Small intestine (tissue), 16 donors: ENCODE measurements at places on chromosomes 1 and 21. TPM values are rescaled to one million over a fixed set of nuclear protein-coding genes. Genes with fewer than 3 reads are reported as not detected.

DNA sequence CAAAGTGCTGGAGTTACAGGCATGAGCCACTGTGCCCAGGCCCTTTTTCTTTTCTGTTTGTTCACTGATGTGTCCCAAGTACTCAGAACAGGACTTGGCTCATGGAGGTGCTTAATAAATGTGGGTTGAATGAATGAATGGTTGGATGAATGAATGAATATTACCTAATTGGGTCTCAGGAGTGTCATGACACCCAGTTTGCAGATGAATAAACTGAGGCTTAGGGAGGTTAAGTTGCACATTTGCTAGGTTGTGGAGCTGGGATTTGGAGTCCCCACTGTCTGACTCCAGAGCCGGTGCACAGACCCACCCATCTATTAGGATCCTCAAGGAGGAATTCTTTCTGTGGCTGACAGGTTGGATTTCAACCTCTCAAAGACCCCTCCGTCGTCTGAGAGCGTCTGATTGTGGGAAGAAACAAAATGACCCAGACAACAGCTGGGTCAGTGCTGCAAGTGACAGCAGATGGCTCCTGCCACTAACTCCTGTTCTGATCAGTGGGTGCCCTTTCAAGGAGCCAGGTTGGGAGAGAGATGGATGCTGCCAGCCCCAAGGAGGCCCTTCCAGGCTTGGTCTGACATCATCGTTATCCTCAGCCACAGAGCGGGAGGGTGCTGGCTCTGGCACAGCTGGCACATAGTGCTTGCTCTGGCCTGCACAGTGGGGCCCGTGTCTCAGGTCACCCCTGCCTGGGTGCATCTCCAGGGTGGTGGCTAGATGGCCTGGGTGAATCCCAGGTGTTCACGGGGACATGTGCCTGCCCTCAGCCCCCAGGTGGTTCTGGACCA, 24.2 kb downstream of the ARHGEF10L start:
- H3K4me1 ChIP-seq = peaks cover 4% of the 10 kb centered on the region
- no peak overlapping the region for H3K4me3 ChIP-seq
- DNase-seq = no peak
- no peaks in the 10 kb centered on the region for H3K36me3 ChIP-seq
- no peaks in the 10 kb centered on the region for H3K27me3 ChIP-seq

GRCh38 chr1:174058624-174059023, 36.5 kb upstream of the RC3H1 start:
- no peaks in the 10 kb centered on the region for H3K27me3 ChIP-seq
- H3K36me3 ChIP-seq = no peaks in the 10 kb centered on the region
- no peak for DNase-seq
- H3K27ac ChIP-seq = no peak overlapping the region
- H3K4me1 ChIP-seq = no peaks in the 10 kb centered on the region
- no peak overlapping the region for H3K4me3 ChIP-seq

- H3K27ac ChIP-seq = no peak overlapping the region
- DNase-seq = no peak
- no peaks in the 10 kb centered on the region for H3K27me3 ChIP-seq
- no peak overlapping the region for H3K4me3 ChIP-seq
Observed at GRCh38 chr1:66172272-66172671, 361.7 kb upstream of the SGIP1 start.

DNA sequence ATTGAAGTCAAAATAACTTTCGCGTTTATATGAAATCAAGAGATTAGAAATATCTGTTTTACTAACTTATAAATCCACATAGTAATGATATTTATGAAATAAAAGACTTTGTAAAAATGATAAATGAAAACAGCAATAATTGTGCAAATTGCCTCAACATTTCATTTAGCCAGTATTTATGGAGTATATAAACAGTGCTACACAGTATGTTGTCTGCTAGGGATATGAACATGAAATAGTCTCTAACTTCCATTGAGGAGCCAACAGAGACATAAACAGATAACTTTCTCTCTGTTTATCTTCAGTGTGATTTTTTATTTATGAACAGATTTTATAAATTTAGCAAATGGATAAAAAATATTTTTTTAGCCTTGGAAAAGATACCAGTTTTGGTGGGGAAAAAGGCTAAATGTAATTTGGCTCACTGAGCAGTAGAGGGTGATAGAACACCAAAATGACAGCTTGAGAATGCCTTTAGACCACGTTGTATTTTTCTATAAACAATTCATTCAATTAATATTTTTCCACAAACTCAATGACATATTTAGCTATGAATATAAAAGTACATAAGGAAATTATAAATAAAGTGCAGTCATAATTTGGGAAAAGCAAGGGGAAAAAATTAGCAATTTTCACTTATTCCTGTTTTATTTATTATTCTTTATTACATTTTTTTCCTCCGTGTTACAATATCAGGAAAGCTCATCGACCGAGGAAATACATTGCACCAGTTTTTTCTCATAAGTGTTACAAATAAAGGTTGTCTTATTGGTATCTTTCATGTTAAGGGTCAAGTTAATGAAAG, 47.5 kb upstream of the EEIG2 start:
- no peaks in the 10 kb centered on the region for H3K27me3 ChIP-seq
- no peak overlapping the region for H3K4me3 ChIP-seq
- no peaks in the 10 kb centered on the region for H3K4me1 ChIP-seq
- DNase-seq = peak; percentile 53
- H3K36me3 ChIP-seq = no peaks in the 10 kb centered on the region

- DNase-seq = peak; percentile 67
- H3K36me3 ChIP-seq = peaks cover 23% of the 10 kb centered on the region
- H3K4me3 ChIP-seq = peak overlapping the region; percentile 49
- H3K27me3 ChIP-seq = no peaks in the 10 kb centered on the region
Observed at GRCh38 chr1:44784094-44785028, 3.6 kb downstream of the BEST4 start.

- DNase-seq = no peak
- H3K36me3 ChIP-seq = no peaks in the 10 kb centered on the region
- H3K27me3 ChIP-seq = no peaks in the 10 kb centered on the region
- no peak overlapping the region for H3K4me3 ChIP-seq
- no peaks in the 10 kb centered on the region for H3K4me1 ChIP-seq
Observed at GRCh38 chr1:66540434-66541032, 6.6 kb downstream of the SGIP1 start.

DNA sequence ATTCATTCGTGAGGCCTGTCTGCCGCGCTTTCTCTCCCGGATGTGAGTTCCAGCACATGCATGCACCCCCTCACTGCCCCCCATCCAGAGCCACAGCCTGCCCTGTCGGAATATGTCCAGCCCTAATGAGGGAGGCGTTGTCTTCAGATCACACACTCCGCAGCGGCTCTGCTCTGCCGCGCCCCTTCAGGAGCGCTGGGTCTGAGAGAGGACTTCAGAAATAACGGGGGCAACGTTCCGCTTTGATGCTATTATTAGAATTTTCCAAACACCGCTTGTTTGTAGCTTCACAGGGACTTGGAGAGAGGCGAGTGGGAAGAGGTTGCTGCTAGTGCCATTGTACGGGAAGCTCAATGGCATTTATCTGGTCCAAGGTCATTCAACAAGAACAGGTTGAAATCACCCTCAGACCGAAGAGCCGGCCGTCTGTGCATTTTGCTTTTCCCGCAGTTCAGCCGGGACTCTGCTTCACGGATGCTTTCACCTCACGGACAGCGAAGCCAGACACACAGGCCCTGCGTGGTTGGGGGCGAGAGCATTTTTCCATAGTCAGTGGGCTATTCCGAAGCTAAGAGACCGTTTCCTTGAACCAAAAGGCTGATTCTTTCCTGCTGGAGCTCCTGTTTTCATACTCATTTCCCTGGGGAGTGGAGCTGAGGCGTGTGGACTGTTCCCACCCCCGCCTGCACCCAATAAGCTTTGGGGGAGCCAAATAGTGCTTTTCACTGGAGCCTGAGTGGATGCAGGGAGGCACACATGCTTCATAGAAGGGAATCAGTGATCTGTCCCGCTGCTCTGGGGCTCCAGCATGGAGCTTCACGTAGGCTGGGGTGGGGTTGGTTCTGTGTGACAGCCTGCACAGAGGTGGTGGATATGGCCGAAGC, 69.7 kb downstream of the GALNT2 start:
- H3K27me3 ChIP-seq = no peaks in the 10 kb centered on the region
- no peaks in the 10 kb centered on the region for H3K36me3 ChIP-seq
- no peak overlapping the region for H3K4me3 ChIP-seq
- no peak overlapping the region for H3K27ac ChIP-seq
- peaks cover 3% of the 10 kb centered on the region for H3K4me1 ChIP-seq

DNA sequence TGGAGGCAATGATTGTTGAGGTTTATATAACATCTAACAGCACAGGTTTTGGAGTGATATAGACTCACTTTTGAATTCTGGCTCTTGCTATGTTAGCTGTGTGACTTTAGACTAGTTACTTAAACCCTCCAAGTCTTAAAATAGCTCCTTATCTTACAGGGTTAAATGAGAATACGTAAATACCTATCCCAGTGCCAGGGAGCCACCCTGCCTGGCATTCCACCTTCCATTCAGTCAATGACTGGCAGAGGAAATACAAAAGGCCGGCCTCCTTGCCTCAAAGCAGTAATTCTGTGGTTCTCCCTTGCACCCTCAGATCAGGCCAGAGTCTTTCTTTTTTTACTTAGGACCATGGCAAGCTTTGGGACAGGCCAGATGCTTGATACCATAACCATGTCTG, 31.8 kb downstream of the DBT start:
- H3K36me3 ChIP-seq = peaks cover 28% of the 10 kb centered on the region
- H3K4me3 ChIP-seq = no peak overlapping the region

- H3K36me3 ChIP-seq = peaks cover 43% of the 10 kb centered on the region
- H3K27me3 ChIP-seq = no peaks in the 10 kb centered on the region
- no peak overlapping the region for H3K4me3 ChIP-seq
- no peak overlapping the region for H3K27ac ChIP-seq
Observed at GRCh38 chr1:53860967-53861411, 22.9 kb upstream of the NDC1 start.

DNAI4 gene
- polyA plus RNA-seq = 1.1 TPM
